ENCODE measurements at places on chromosomes 1 and 21.

DNA sequence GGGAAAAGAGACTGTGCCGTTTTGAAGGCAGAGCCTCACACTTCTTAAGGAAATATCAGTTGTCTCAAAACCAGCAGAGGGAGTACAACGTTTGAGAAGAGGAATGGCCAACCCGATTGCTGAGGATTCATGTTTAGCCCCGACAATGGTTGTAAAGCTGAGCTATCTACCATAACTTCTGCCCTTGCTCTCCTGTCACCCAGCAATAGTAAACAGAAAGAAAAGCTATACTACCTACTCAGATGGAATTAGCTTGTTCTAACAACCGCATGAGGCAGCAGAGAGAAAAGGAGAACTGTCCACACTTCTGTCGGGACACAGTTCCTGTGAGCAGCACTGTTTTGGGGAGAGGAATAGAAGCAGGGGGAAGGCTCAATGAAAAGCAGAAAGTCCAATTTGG lies 91.2 kb downstream of the SLC45A1 start:
- DNase-seq = no peak

- peak; percentile 23 for DNase-seq
Observed at GRCh38 chr1:208668991-208669390, 424.8 kb upstream of the PLXNA2 start.

GRCh38 chr1:232196042-232196441 lies 433.9 kb downstream of the SIPA1L2 start:
- DNase-seq = no peak

- DNase-seq = no peak
Observed at GRCh38 chr21:42102991-42103390, 31.9 kb downstream of the UMODL1 start.

DNA sequence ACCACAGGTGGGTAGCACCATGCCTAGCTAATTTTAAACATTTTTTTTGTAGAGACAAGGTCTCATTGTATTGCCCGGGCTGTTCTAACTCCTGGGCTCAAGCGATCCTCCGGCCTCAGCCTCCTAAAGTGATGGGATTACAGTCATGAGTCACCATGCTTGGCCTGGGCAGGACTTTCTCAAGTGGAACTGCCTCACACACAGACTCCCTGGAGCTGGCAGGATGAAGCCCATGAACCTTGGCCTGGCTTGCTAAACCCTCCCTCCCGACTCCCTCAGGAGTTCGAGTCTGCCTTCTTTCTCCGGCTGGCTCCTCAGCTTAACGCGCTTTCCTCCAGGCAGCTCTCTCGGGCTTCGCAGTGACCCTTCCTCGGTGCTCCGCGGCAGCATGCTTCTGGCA lies 7.7 kb upstream of the ECE1 start:
- DNase-seq = no peak

DNA sequence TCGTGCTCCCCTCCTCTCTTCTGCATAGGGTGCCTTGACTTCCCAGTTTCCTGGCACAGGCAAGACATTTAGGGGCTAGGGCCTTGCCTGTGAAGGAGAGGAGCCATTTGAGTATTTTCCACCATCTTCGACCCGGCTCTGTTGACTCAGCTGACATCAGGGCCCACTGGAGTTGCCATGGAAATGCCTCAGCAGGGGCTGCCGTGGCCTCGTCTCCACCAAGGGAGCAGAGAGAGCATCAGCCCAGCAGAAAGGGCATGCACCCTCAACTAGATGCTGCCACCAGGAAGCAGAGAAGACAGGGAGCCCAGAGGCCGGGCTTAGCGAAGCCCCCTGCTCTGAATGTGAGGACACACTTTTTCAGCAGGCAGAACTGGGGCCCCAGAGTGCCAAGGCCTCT lies 101.9 kb upstream of the ACTL8 start:
- DNase-seq = no peak

DNA sequence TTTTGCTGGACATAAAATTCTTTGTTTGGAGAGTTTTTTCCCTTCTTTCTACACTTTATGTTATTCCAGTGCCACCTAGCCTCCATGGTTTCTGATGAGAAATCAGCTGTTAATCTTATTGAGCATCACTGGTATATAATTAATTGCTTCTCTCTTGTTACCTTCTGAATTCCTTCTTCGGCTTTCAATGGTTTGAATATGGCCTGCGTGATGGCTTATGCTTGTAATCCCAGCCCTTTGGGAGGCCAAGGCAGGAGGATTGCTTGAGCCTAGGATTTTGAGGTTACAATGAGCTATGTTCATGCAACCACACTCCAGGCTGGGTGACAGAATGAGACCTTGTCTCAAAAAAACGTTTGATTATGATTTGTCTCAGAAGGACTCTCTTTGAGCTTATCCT lies 13.0 kb upstream of the CNIH4 start:
- no peak for DNase-seq

DNA sequence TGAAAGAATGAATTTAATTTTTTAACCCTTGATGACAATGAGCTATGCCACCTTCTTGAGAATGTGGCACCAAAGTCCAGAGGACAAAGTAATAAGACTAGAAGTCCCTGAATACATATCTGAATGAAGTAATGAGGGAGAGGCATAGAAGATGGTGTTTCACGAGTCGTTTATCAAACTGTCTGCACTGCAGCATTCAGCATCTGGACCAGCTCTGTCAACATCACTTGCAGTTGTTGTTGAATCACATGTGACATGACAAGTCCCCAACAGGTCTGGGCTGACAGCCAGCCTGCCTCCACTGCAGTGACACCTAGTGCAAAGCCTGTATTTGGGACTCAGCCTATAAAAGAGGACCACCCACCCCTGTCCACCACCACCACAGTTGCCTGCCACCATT lies 17.3 kb upstream of the GALNT2 start:
- no peak for DNase-seq

DNA sequence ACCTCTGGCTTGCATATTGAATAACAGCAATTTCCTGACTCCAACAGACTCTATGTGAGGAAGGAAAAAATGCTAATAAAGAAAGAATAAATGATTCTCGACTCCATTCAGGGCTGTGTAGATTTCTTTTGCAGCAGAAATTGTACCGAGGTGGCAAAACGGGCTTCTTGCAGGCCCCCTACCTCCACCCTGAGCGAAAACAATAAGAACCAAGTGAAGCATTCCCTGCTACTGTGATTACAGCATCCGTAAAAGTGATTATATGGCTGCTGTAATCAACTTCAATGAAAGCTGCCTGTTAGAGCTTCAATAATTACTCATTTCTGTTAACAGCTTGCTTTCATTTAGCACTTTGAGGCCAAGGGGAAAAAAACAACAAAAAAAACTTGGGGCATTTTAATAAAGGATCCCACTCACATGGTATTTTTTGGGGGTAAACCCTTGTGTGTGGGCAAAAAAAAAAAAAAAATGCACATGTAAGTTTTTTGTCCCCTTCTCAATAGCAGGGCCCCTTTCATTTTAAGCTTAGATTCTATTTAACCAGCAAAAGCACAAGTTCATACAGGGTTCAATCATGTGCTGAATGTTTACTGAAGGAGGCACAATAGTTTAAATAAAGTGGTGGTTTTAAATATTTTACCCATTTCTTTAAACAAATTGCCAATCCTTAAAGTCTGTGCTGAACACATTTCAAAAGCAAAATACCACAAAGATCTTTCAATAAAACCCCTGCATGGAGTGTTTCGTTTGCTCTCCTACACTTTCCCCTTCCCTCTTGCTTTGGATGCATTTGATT lies 271.6 kb downstream of the LMO4 start:
- no peak for DNase-seq

DNA sequence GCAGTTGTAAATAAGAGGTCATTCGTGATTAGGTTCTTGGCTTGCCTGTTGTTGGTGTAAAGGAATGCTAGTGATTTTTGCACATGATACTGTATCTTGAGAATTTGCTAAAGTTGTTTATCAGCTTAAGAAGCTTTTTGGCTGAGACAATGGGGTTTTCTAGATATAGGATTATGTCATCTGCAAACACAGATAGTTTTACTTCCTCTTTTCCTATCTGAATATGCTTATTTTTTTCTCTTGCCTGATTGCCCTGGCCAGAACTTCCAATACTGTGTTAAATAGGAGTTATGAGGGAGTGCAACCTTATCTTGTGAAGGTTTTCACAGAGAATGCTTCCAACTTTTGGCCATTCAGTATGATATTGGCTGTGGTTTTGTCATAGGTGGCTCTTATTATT lies 576.1 kb upstream of the RGS18 start:
- DNase-seq = no peak

- DNase-seq = no peak
Observed at GRCh38 chr1:56910441-56910985, 55.3 kb downstream of the C8B start.

DNA sequence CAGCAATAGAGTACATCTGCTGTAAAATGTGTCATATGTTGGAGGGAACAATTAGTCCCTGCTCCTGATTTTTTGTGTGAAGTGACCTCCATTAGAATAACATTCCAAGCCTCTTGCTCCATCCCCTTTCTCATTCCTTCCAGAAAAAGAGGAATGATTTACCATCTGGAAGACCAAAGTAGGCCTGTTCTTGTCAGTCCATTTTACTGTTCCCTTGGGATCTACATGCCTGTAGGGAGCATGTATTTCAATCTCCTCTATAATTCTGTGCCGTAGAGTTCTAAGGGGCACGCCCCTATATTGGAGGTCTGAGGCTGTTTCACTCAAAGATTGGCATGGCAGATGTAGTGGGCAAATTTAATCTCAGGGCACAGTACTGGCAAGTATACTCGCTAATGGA lies 48.8 kb upstream of the MAN1A2 start:
- no peak for DNase-seq

DNA sequence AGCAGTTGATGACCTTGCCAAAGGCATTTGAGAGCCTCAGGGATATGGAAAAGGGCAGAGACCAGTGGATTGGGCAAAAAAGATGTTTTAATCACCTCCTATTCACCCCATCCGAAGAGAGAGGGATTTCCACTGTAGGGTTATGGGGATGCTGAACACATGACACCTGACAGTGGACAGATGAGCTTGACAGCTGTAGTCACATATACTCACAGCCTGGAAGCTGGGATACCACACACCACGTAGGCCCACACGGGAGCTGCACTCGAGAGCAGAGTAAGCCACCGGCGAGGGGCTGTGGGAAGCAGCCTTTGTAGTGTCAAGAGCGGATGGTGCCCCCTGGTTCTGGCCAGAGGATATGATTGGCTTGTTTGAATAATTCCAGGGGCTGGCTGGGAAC lies 20.0 kb downstream of the ZBTB40 start:
- no peak for DNase-seq

GRCh38 chr21:34197561-34197960 lies 124.2 kb downstream of the MRPS6 start:
- no peak for DNase-seq

DNA sequence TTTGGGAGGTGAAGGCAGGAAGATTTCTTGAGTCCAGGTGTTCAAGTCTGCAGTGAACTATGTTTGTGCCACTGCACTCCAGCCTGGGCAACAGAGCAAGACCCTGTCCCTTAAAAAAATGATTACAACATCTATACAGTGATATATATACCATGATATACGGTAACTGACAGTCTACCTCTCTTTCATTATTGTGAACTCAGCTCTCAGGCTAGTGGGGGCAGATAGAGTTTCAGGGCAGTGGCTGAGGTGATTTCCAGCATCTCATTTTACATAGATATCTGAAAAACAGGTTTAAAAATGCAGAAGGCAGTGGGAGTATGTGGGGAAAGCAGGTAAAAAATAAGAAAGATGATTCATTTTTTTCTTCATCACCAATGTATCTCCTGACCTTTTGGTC lies 8.1 kb upstream of the NTNG1 start:
- no peak for DNase-seq

DNA sequence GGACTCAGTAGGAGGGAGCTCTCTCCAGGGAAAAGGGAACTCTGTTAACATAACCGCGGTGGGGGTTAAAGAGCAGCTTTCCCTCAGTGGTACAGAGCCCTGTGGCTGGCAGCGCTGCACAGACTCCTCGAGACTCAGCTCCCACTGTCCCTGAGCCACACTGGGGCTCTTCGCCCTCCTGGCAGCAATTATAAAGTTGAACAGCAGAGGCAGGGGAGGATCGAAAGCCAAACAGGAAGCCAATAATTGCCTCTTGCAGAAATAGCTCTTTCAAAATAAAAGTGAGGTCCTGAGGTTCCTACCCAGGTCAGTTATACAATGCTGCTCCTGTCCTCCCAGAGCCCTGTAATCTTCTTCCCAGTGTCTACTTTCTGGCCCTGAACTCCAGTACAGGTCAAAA lies 77.0 kb downstream of the FAM78B start:
- no peak for DNase-seq

DNA sequence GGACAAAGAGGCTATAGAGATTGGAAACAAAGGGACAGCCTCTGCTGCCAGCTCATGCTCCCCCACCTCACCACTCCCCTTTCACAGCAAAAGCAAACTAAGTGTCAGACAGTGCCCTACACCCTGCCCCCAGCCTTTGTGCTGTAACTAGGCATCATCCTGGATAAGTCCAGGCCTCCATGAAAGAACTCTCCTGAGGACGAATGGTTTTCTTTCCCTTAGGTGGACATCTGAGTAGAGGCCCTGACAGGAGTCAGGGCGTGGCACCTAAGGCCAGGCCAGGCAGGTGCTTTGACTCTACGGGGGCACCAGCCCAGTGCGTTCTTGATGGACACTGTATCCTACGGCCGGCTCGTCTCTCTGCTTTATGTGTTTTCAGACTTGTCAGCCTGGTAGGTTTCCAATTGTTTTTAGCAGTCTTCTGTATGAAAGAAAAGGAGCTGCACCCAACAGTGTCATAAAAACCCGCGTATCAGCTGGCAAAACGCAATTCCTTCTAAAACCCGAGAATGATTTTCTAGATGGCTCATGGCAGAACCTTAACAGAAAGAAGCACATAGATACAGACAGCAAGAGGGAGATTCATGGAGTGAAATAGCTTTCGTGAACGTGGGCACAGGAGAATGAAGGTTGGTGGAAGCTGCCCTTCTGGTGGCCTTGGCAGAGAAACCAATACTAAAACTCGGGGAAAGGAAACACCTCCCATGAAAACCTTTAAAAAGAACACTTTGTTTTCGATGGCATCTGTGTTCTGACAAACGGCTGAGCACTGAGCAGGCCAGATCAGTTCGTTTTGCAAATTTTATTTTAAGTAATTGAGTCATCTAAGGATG lies 51.7 kb upstream of the AJAP1 start:
- DNase-seq = no peak

GRCh38 chr1:81453367-81453703 lies 347.4 kb upstream of the ADGRL2 start:
- no peak for DNase-seq

GRCh38 chr1:192133350-192133926 lies 24.8 kb upstream of the RGS18 start:
- no peak for DNase-seq
